ENCODE measurements at places on chromosomes 6 and 20.
A peak's percentile ranks its signal among the peaks of the same experiment; 100 is the strongest.

DNA sequence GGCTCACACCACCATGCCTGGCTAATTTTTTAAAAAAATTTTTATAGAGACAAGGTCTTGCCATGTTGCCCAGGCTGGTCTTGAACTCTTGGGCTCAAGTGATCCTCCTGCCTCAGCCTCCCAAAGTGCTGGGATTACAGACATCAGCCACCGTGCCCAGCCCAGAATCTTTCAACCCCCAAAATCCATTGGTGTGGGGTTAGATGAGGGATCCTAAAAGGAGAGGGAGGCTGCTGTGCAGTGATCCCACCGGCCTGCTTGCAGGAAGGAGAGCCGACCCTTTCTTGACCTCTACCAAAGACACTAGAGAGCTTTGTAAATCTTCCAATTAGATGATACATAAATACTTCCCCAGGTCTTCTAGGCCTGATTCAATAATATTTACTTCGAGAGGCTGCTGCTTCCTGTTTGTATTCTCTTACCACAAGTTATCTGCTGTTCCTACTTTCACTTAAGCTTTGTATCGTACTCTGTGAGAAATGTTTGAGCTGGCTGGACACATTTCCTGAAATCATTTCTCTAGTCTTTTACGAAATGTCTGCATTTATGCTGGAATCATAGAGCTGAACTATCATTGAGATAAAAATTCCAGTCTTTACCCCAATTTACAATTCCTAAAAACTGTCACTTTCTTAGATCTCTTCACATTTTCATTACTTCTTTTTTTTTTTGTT lies 49.3 kb upstream of the IER3 start:
- DNase-seq = peak; percentile 33

GRCh38 chr20:46334303-46334904 lies 26.1 kb upstream of the CDH22 start:
- no peak for DNase-seq

- DNase-seq = peak; percentile 97
These were observed 24.4 kb downstream of the CAP2 start for GRCh38 chr6:17417817-17418216.

GRCh38 chr20:38499366-38499765 lies 26.7 kb downstream of the RALGAPB start:
- DNase-seq = no peak

GRCh38 chr20:52047811-52048764 lies 143.5 kb downstream of the ZFP64 start:
- no peak for DNase-seq

DNA sequence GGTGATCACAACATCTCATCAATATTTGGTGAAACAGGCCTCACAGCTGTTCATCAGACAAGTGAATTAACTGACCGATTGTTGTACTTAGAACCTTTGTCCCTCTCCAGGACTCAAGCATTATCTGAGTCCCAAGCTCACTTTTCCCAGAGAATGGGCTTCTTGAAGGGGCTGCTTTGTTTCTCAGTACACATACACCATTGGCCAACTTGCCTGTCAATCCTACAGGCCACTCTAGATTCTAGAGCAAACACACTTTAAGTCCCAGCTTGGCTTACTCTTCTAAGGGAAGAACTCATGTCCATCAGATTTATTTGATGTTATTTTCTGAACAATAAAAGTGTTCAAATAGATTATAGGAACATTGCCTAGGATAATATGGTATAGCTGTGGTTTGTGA lies 249.5 kb downstream of the BCKDHB start:
- DNase-seq = no peak

DNA sequence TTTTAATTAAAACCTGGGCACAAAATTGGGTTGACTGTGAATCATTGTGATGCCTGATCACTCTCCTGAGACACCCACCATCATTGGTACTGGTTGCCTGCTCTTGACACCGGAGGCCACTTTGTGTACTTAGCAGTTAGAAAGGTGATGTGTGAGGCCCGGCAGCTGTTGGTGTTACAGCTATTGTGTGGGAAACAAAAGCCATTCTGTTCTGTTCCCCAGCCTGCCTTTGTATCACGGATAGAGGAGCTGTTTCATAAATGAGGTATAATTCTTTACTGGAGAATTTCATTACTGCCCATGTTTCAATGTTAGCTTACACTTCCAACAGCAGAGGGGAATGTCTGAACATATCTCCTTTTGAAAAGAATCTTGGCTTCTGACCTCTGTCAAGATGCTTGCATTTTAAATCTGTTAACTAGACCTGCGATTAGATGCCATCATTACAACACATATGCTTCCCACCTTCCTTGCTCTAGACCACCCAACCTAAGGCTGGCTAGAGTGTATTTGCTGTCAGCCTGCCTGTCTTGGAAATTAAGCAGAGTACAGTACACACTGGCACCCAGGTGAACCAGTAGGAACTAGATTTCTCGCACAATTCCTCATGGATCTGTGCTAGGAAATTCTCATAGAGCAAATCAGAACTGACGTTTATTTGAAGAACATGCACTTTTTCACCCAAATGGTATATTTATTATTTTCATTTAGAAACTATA lies 142.4 kb upstream of the INSM1 start:
- DNase-seq = no peak

GRCh38 chr6:81816380-81816779 lies 63.9 kb upstream of the TENT5A start:
- DNase-seq = no peak

DNA sequence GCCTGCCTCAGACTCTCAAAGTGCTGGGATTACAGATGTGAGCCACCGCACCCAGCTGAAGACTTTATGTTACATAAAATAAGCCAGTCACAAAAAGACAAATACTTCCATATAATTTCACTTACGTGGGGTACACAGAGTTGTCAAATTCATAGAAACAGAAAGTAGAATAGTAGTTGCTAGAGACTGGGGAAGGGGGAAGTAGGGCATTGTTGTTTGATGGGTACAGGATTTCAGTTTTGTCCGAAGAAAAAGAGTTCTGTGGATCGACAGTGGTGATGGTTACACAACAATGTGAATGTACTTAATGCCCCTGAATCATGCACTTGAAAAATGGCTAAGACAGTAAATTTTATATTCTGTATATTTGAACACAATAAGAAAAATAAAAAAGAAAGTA lies 41.6 kb upstream of the ANKEF1 start:
- DNase-seq = no peak

DNA sequence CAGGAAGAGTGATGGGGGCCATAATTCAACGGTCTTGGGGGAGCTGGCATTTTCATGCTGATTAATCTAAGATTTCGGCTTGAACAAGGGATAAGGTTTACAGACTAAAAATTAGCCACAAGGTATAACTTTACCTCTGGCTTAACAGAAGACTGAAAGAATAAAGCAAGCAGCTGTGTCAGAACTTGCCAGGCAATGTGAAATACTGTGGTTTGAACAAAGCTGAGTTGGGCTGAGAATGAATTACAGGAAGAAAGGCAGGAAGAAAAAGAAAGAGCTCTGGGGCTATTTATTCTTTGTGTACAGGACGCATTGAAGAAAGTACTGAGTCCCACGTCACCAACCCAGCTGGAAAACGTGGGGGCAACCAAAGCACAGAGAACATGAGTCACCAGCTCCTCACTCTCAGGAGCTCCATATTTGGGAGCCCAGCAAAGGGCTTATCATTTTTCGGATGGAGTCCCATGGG lies 121.5 kb upstream of the NEDD9 start:
- DNase-seq = no peak

Measured in kidney glomerular epithelial cell (primary cell).